NCI-H1417 treated with DMSO at 0.1 percent for 48 hours (cell line): ENCODE measurements at places on chromosomes 6 and 20.
A peak's percentile ranks its signal among the peaks of the same experiment; 100 is the strongest.

DNA sequence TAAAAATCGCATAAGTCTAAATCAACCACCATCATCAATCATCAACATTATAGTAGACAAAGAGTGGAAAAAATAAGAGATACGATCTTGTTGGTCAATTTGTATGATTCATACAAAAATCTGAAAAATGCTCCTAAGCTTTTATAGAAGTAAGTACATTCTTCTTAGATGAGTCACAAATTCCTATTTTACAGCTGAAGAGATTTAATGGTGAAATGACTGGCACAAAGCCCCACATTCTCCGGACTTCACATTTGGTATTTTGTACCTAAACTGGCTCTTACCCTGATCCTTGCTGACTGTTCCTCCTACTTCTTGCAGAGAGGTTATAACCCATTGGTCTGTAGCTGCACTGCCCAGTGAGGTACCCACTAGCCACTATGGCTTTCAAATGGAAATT lies 29.9 kb upstream of the PREP start:
- no peak for DNase-seq

DNA sequence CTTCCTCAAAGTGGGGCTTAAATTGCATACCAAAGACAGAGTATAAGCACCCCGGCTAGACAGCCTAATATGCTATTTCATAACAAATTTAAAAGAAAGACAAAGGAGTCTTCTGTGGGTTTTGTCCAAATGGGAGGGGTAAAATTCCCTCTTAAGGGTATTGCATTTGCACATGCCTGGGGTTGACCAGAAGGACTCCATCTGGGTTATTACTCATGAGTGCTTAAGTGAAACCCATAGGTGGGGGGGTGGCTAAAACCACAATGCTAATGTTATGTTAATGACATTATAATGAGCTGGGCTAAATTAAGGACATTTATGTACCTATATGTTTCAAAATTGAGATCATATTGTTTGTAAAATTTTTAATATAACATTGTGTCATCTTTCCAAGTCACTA lies 15.0 kb downstream of the IMPG1 start:
- DNase-seq: no peak

DNA sequence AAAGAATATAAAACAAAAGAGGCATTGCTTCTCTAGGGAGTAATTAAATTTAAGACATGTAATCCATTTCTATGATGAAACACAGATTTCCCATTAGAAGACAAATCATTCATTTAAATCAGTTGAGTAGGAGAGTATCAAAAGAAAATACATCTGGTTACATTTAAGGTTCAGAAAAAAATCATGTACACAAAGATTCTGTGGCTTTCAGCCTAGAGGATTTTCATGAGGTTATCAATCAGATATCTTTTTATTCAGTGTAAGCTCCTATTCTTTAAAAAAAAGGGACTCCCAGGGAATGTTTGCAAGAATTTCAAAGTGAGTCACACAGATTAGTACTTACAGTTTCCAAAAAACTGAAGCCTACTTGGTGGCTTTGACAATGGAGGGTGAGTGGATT lies 24.9 kb downstream of the COL21A1 start:
- no peak for DNase-seq

DNA sequence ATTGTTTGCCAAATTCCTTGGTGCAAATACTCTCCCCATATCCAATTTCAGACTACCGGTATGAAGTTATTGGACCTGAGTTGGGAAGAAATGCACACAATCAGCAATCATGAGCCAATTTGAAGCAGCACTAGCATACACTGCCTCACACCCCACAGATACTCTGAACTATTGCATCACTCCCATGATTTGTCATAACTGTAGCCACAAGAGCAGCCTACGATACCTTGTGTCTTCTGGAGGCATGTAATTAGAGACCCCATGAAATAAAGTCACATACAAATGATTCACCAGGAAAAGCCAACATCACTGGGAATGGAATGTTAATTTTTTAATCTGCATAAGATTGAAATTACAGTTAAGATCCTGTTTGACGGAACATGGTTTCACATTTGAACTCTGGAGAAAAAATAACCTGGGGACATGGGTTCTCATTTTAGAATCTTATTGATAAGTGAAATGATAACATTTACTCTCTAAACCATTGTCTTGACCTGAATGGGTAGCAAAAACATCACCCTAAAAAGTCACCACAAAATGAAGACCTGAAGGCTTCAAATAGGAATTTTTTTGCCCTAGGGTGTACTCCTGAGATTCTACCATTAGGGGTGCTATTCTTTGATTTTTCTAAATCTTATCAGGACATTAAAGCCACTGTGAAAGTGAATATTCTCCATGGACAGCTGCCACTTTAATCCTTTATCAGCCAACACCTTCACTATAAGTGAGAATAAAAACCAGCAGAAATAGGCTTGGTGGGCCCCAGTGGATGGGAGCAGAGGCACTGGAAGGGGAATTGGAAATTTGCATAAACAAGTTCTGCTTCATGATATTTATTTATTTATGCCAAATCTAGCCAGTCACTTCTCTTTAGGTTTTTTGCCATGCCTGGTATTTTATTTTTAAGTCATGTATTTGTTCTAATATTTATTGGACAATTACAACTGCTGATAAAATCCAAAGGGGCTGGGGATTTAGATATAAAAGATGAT lies 34.5 kb upstream of the HBS1L start:
- no peak for DNase-seq

DNA sequence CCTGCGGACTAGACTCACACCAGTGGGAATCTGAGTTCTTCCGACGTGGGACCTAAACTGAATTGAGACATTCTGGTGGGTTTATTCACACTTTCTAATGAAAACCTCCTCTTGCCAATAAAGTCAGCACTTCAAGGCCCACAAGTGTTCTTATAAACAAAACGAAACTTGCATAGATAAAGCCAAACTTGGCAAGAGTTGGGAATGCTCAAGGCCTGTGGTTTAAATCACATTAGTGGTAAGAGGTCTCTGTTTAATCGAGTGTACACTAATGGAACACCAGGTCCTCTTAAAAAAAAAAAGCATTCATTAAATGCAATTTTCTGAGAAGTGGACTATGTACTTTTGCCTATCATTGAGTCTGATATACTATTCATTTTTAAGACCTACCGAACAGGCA lies 143.3 kb downstream of the SMOC2 start:
- DNase-seq: no peak

DNA sequence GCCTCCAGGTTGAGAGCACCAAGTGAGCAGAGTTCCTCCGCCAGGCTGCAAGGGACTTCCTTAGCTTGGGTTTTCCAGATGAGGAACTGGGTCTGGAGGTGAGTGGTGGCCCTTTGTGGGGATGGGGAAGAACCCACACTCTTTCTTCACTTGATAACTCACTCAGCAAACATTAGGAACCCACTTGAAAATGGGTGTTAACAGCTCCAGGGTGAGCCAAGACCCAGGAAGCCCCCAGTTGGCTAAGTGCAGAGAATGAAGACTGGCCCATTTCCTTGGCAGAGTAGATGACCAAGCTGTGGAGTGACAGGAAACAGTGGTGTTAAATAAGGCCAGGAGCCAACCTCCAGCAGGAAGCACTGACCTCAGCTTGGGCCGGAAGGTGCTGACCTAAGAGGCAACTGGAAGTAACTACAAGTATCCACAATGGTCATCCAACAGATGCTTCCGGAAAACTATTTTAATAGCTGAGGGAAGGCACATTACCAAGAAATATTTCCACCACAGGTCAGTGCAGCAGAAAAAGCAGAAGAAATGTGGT lies 22.7 kb downstream of the MRPL14 start:
- DNase-seq: no peak

GRCh38 chr6:151721146-151721545 lies 86.3 kb upstream of the ESR1 start:
- no peak for DNase-seq

DNA sequence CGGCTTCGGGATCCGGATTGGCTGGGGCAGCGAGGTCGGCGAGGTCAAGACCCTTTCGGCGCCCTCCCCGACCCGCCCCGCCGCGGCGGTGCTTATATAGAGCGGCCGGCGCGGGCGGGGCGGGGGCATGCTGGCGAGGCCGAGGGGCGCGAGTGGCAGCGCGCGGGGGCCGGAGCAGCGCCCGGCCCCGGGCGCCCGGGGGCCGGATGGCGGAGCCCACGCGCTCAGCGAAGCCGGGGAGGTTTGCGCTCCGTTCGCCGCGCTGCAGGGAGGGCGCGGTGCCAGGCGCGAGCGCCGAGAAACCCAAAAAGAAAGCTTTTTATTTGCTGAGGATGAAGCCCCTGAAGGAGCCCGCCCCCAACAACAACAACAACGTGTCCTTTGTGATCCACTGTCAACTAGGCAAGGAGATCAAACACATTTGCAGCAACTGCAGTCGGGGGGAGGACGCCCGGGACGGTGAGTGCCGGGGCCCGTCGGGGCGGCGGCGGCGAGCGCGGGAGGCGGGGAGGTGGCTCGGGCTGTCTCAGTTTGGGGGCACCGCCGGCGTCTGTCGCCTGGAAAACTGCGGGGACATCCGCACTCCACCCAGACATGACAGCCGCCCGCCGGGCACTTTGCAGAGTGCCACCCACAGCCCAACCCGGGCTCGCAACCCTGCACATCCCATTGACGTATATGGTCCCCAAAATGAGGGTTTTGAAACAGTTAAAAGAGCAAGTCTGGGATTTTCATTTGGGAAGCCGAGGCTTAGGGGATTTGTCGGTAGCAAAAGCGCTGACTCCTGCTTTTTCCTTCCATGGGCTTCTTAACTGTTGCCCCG lies 297.3 kb downstream of the PHACTR1 start:
- no peak for DNase-seq

DNA sequence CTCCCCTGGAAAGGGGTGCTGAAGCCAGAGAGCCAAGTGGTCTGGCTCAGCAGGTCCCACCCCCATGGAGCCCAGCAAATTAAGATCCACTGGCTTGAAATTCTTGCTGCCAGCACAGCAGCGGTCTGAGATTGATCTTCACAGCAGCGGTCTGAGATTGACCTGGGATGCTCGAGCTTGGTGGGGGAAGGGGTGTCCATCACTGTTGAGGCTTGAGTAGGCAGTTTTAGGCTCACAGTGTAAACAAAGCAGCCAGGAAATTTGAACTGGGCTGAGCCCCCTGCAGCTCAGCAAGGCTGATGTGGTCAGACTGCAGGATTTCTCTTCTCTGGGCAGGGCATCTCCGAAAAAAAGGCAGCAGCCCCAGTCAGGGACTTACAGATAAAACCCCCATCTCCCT lies 41.3 kb upstream of the B3GAT2 start:
- no peak for DNase-seq

DNA sequence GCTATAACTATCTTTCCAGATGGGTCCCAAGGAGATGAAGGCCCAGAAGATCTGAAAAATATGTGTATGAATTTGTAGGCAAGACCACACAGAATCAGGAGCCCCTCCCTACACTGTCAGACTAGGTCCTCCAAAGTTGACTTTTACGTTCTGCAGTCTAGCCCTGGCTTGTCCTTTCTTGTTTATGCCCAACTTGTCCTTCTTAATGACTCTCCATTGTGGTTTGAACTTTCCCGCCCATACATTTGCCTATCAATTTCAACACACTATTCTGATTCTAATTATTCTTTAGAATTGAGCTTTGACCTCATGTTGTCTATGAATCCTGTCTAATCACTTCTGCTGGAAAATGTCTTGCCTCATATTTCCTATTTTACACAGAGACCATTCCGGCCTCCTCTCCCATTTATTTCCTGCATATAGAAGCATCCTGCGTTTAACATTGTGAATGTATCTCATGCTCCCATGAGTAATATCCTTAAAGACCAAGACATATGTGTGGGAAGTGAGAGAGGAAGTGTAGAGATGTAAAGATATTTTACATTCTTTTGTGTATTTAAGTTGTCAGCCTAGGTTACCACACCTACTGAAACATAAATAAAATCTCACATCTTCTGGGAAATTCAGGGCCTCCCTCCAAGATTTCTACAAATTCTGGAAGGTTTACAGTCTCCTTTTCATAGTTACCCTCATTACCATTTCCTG lies 348.3 kb downstream of the BCKDHB start:
- DNase-seq: no peak

DNA sequence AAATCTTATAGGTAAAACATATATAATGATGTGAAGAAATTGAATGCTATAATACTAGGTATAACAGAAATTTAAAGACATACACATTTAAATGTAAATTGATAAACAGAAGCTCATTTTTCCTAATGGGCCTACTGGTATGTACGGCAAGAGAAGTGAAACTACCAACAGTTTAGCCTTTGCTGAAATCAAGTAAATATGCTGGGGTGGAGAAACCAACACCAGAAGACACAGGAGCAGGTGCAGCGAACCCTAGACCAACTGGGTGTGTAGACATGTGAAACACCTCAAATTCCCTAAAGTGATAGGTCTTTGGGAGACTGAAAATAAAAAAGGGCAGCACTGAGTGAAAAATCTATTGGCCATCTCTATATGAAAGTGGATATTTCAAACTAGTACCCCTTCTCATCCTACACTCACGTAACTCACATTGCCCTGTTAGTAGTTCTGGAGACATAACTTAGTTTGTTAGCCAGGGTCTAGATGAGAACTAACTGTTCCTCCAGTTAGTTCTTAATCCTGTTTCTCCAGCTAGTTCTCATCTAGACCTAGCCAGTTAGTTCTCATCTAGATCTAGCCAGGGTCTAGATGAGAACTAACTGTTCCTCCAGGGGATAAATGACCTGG lies 53.1 kb downstream of the SLC35D3 start:
- no peak for DNase-seq

DNA sequence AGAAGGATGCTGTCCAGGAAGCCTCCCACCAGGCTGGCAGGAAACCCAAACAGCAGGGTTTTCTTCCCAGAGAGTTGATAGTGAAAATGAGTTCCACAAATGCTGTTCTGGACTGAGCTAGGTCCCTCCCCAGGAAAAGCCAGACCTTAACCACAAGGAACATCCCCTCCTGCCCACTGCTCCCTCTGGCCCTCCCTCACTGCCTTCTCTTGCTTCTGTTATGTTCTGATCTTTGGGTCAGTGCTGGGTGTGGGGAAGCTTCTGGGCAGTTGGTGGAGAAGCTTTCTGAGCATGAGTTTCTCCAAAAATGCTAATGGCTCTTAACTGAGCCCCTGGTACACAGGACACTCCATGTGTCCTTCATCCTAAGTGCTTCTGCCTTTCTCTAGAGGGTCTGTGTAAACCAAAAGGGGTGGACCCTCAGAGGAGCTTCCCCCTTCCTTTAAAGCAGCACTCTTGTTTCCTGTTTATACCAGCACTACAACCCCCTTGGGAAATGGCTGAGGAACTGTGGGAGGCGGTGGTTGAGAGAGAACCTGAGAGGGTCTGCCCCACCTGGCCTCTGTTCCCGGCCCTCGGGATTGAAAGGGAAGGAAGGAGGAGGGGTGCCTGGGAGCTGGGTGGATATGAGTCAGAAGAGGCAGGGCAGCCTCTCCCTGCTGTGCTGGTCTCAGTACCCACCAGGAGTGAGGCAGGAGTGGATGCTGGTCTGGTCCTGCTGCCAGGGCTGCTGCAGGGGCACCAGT lies 42.0 kb downstream of the CDS2 start:
- peak; percentile 23 for DNase-seq

DNA sequence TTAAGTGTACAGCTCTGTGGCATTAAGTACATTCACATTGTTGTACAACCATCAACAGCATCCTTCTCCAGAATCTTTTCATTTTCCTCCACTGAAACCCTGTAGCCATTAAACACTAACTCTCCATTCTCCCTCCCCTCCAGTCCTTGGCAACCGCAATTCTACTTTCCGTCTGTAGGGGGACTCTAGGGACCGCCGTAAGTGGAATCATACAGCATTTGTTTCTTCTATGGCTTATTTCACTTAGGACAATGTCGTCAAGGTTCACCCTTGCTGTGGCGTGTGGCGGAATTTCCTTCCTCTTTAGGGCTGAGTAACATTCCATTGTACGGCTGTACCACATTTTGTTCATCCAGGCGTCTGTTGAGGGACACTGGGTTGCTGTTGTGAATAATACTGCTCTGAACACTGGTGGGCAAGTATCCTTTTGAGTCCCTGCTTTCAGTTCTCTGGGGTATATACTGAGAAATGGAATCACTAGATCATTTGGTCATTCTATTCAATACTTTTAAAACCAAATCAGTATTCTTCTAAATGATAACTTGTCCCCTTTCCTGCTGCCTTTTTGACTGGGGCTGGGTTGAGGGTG lies 50.7 kb downstream of the PPP1R3G start:
- DNase-seq: no peak
